ENCODE measurements at places on chromosomes 1 and 21.

GRCh38 chr1:180854456-180854855, 58.2 kb upstream of the KIAA1614 start:
- no peak for DNase-seq

DNA sequence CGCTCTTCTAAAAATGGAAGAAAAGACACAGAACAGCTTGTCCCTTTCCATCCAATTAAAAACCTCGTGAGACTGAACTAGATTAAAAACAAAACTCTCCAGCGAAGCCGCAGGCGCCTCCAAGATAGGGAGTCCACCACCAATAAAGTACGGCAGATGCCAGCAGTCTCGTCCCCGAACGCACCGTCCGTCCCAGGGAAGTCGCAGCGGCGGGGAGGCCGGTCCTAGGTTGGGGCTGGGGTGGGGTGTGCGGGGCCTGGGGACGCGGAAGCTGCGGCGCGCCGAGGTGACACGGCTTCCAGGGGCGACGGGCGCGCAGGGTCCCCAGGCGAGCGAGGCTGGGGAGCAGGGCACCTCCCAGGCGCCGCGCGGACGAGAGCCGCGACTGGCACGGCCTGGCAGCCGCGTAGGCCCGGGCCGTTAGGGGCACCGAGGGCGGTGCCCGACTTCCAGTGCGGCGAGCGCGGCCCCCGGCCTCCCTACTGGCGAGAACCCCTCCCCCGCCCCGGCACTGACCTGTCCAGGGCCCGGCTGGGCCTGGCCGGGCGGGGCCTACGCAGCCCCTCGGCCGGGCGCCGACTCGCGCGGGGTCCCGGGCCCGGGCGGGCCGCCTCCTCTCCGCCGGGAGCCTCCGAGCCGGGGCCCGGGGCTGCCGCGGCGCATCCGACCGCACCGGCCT, 28.3 kb upstream of the A3GALT2 start:
- DNase-seq = no peak

DNA sequence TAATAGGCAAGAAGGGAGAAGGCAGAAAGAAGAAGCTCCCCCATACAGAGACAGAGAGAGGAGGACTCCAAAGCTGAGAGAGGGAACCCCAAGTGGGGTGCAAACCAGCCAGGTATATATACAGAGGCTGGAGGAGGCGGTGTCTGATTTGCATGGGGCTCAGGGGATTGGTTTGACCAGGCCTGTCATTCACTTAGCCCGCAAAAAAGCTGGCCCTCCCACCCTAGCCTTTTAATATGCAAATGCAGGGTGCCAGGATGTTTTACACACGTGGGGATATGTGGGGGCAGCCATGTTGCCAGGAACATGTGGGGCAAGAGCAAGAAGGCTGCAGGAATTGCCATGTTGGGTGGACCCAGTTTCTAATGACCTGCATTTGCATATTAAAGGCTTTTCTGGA, 37.0 kb upstream of the TENT5B start:
- no peak for DNase-seq

DNA sequence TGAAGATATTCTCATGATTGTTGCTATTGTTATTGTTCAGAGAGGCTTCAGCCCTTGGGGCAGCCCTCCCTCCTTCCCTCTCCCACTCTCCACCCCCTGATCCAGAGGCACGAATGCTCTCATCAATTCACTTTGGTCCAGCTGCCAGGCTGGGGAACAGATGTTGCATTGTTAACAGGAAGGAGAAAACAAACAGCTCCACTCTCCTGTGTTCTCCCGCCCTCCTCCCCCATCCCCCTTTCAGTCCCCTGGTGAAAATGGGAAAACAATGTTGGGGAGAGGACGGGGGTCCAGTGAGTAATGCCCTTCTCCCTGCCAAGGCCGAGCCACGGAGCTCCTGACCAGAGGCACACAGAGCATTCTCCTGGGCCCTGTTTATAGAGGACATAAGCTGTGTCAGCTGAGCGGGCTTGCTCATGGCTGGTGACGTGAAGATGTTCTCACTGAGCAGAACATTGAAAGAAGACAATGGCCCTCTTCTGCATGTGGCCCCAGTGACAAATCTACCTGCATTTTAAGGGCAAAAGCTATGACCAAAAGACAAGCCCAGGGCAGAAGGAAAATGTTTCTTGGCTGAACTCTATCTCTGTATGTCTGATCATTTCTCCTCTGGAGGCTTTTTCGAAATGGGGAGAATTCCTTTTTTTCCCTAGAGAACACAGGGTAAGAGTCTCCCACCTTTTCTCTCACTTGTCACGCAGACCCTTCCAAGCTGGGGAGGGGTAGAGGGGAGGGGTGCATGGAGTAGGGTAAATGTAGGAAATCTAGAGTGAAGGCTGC, 111.7 kb downstream of the GLUL start:
- no peak for DNase-seq

DNA sequence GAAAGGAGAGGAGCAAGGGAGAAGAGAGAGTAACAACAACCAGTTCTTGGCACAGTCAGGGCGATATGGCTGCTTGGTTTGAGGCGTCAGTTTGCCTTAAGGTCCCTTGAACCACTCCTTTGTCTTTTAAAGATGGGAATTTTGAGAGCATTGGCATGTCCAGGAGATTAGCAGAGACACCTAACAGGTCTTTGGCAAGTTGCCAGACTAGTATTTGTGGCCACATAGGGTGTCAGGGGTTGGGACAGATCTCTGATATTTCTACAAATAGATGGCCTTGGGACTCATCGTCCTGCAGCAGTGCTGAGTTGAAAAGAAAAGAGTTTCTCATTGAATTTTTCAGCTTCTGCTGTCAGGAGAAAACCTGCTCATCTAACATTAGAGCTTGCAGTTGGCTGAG, 55.3 kb upstream of the KCND3 start:
- DNase-seq = no peak

DNA sequence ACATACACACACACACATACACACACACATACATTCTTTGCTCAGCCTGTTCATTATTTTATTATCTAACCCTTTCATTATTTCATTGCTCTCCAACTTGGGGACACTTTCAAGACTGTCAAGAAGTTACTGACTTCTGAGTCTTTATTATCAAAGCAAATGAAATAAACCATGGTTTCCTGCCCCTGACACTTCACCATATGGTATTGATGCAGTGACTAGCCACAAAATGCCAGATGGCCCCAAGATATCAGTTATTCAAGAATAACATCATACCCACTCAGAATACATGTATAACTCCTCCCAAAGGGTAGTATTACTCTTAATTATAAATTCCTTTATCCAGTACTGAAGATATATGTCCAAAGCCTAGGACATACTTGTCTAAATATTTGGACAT, 197.3 kb downstream of the MRPL39 start:
- DNase-seq = no peak

DNA sequence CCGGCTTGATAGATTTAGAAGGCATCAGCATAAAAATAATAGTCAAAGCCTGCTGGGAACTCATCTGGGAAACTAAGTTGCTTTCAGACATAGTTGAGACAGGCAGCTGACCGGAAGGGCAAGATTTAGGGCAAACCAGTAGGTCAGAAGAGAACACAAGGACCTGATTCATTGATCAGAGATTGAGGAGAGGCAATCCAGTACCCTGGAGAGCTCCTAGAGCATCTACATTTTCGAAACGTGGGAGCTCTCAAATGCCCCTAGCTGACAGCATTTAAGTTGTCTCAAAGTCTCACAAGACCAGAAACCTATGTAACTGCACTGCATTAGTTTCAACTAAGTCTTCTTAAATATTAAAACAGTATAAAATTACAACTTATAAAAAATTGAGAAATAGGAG, 22.9 kb upstream of the MTF2 start:
- peak; percentile 21 for DNase-seq

- DNase-seq = no peak
These were observed 38.6 kb upstream of the MPZL1 start for GRCh38 chr1:167683226-167683625.

GRCh38 chr1:240310226-240310925, 218.7 kb downstream of the FMN2 start:
- no peak for DNase-seq

DNA sequence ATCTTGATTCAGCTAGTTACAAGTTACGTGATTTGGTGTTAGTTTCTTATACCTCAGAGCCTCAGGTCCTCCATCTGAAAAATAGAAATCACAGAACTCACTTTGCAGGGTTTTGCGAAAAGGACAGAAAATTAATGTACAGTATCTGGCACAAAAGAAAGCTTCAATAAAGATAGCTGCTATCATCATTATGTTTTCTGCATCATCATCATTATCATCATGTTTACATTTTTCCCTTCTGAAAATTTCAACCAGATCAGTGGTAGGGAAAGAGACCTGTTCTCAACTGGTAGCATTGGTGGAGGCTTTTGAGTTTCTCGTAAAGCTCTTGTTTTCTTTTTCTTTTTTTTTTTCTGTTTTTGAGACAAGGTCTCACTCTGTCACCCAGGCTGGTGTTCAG, 174.7 kb upstream of the PBX1 start:
- DNase-seq = no peak

DNA sequence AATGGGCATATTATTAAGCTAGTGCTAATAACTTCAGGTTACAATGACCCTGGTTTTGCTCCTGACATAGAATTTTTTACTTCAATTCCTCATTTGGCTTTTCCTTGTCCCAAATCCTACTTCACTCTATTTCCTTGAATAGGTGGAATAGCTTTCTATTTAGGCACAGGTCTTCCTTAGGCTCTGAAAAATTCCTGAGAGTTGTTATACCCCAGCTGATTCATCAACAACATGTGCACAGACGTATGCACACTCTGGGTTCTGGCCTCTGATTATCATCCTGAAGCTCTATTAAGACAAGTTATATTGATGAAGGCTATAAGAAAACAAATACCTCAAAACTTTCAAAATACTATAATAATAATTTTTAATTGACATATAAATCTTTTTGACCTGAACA, 172.4 kb downstream of the NTMT2 start:
- DNase-seq = no peak

DNA sequence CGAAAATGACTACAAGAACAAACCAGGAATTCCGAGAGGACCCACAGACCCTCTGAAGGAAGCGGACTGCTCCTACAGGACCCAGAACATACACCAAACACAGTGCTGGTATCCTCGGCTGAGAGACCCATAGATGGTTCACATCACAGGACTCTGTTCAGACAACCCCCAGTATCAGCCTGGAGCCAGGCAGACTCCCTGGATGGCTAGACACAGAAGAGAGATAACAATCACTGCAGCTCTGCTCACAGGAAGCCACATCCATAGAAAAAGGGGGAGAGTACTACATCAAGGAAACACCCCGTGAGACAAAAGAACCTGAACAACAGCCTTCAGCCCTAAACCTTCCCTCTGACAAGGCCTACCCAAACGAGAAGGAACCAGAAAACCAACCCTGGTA, 434.0 kb upstream of the NR5A2 start:
- DNase-seq = no peak

- no peak for DNase-seq
These were observed 9.5 kb upstream of the YRDC start for GRCh38 chr1:37817481-37817880.

- no peak for DNase-seq
These were observed 93.9 kb upstream of the DPT start for GRCh38 chr1:168822911-168823310.

- DNase-seq = no peak
These were observed 18.9 kb upstream of the OR10J5 start for GRCh38 chr1:159554696-159555095.

DNA sequence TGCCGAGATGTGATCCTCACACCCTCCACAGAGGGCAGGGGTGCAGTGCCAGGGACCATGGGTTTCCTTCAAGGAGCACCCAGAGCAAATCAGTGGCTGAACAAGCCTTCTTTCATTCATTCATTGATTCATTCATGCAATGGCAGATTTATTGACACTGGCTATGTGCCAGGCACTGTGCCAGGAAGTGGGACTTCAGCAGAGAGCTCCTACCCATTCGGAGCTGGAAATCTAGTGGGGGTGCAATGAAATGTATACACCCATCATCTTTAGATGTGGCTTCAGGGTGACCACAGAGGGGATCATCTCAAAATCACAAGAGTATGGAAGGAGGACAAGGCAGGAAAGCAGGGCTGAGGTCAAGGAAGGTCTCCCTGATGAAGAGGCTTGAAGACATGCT, 18.9 kb downstream of the SLC6A9 start:
- DNase-seq = no peak

- no peak for DNase-seq
These were observed 955 bp downstream of the PALMD start for GRCh38 chr1:99646868-99647267.

GRCh38 chr1:15427280-15427666, 11.0 kb upstream of the CTRC start:
- DNase-seq = no peak

GRCh38 chr1:56028244-56028643, 551.1 kb downstream of the PLPP3 start:
- no peak for DNase-seq

GRCh38 chr1:3000671-3001470, 20.4 kb upstream of the ACTRT2 start:
- DNase-seq = no peak

DNA sequence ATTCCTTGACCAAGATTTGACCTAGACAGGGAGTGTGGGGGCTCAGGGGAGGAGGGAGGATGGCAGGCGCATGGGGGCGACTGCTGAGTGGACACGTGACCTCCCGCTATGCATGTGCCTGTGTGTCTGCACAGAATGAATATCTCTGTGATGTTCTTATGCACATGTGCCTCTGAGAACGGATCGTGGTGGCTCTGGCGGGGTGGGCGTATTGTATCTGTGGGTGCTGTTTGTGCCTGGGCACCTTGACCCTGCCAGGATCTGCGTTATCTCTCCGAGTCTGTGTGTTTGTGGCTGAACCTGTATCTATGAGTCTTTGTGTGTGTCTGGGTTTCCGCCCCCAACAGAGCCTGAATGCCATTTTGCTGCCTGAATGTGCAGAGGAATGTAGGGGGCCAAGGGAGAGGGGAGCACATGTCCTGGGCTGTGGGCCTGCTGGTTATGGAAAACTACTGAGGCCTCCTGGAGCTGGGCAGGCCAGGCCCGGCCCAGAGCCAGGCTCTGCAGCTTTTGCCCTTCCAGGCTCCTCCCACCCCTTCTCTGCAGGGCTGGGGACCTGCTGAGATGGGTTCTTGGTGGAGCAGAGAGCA, 102.5 kb downstream of the EBNA1BP2 start:
- DNase-seq = no peak

GRCh38 chr21:36260802-36261201, 59.2 kb upstream of the MORC3 start:
- no peak for DNase-seq

DNA sequence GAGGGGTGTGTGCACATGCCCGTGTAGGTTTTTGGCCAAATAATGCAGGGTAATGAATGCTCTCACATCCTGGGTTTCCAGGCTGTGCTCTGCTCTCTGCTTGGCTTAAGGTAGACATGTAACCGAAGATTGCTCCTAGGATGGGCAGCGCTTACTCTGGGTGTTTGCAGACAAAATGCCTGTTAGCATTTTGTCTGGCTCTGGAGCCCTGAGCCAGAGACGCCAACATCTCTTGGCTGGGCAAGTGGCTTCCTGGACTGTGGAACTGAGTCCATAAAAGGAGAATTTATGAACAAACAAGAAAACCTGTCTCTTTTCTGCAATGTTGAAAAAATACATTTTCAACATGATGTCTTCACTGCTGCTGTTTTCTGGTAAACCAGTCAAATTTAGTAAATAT, 96.0 kb upstream of the TSPAN2 start:
- no peak for DNase-seq

Measured in HTR-8/SVneo (cell line).